Osteoblast (primary cell): ENCODE measurements at places on chromosomes 16 and 17. TPM values are rescaled to one million over a fixed set of nuclear protein-coding genes. Genes with fewer than 3 reads are reported as not detected.
A peak's percentile ranks its signal among the peaks of the same experiment; 100 is the strongest.

DNA sequence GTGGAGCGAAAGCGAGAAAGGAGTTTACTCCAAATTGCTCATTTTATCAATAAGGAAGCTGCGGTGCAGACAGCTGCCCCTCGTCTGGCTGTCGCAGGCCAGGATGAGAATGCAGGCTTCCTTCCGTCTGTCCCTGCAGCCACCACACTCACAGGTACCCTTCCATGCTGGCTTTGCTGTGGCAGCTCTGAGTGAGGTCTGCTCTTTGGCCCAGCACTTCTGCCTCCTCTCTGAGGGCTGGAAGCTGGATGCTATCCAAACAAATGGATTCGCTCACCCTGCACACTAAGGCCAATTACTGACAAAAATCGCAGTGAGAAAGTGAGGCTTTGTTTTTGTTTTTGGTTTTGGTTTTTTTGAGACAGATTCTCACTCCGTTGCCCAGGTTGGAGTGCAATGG is 7.0 kb downstream of the ARMC7 start:
- no peaks in the 10 kb centered on the region for H3K36me3 ChIP-seq
- no peaks in the 10 kb centered on the region for H3K27me3 ChIP-seq
- H3K4me3 ChIP-seq, result no peak overlapping the region
- H3K27ac ChIP-seq, result no peak overlapping the region
- peaks cover 6% of the 10 kb centered on the region for H3K4me1 ChIP-seq

DNA sequence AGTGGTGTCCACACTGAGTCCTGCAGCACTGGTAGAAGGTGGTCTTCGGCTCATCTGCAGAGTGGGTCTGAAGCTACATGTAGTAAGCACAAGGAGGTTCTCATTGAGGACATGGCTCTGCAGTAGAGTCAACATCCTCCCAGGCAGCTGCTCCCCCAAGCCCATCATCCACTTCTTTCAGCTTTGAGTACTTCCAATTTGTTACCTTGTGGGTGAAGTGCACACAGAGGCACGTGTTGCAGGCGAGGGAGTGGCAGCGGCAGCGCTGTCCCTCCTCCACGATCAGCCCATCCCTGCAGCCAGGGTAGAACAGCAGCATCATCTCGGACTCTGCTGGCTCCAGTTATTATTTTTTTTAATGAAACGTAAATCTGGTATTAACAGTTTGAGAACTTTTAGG is 1.8 kb upstream of the SSTR2 start:
- H3K27ac ChIP-seq, result no peak overlapping the region
- H3K4me1 ChIP-seq, result peaks cover 13% of the 10 kb centered on the region
- no peak for DNase-seq
- peaks cover 66% of the 10 kb centered on the region for H3K27me3 ChIP-seq
- no peak overlapping the region for H3K4me3 ChIP-seq
- H3K36me3 ChIP-seq, result no peaks in the 10 kb centered on the region

- no peak overlapping the region for H3K27ac ChIP-seq
- no peak for DNase-seq
- H3K27me3 ChIP-seq, result no peaks in the 10 kb centered on the region
- H3K36me3 ChIP-seq, result no peaks in the 10 kb centered on the region
- H3K4me3 ChIP-seq, result no peak overlapping the region
Measured at GRCh38 chr17:34527908-34528470, 51.4 kb upstream of the TMEM132E start.

GRCh38 chr17:49407981-49408501 is 6.6 kb downstream of the PHB1 start:
- DNase-seq, result peak; percentile 87
- no peak overlapping the region for H3K27ac ChIP-seq
- H3K27me3 ChIP-seq, result no peaks in the 10 kb centered on the region
- no peak overlapping the region for H3K4me3 ChIP-seq
- no peaks in the 10 kb centered on the region for H3K4me1 ChIP-seq
- H3K36me3 ChIP-seq, result peaks cover 79% of the 10 kb centered on the region

The C17orf100 gene
- 0.29 and 0.72 TPM in 2 replicates for total RNA-seq

The PMFBP1 gene
- under 0.01 and 0.59 TPM in 2 replicates for total RNA-seq
